NCI-H1048 (cell line): ENCODE measurements at places on chromosomes 16 and 17.

- no peak for DNase-seq
Measured at GRCh38 chr17:4715063-4715744, 4.8 kb downstream of the ARRB2 start.

- DNase-seq = no peak
Measured at GRCh38 chr16:12680531-12680930, 123.2 kb downstream of the CPPED1 start.

DNA sequence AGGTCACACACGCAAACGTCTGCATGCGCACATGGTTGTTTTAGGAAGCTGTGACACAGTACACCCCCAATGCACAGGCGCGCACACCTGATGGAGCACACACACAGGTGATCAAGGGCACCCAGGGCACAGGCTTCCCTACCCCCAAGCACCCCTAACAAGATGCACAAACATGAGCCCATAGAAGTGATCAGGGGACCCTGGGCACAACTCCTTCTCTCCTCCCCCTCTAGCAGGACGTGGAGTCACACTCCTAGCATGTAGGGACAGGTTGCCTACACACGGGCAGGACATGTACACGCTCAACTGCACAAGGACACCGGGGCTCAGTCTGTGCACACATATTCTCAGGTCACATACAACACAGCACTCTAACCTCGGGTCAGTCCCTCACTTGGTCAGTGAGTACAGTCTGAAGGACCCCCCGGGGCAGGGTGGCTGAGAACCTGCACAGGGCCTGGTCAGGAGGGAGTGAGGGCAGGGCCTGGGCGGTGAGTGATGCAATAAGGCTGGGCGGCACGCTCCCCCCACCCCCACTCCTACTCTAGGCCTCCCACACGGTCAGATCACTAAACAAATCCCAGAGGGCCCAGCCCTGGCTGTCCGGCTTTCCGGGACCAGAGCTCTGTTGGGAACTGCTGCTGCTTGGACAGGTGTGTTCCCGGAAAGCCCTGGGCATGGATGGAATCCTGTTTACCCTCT is 751 bp upstream of the DOC2B start:
- no peak for DNase-seq

DNA sequence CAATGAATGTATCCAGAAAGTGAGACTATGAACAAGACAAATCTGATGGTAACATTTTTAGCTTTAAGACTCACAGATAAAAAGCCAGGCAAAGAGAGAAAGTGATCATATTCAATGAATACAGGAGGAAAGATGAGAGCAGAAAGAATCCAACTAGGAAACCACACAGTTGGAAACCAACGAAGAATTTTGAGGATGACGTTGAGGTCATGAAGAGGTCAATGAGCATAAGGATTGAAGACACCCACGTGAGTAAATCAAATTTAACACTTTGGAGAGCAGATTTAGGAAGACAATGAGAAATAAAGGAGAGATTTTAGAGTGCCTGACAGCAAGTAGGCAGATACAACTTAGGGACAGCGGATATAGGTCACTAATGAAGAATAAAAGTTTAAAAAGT is 948.1 kb downstream of the KCNJ2 start:
- no peak for DNase-seq

- DNase-seq = no peak
Measured at GRCh38 chr16:67541391-67542263, 13.0 kb downstream of the RIPOR1 start.

DNA sequence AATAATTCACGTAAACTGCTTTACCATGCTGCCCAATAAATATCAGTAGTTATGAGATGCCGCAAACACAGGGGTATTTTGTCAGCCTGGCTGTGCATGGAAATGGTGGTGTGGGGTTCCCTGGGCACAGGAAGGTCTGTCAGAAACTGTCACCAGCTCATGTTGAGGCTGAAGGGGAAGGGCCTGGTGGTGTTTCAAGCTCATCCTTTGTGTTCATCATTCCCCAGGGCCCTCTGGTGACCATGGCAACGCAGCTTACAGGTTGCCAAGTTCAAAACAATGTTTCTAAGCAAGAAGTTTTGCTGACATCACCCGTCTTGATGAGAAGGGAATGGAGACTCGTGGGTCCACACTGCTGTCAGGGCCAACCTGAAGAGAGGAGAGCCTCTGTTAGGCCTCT is 348.9 kb upstream of the C16orf82 start:
- DNase-seq = no peak

DNA sequence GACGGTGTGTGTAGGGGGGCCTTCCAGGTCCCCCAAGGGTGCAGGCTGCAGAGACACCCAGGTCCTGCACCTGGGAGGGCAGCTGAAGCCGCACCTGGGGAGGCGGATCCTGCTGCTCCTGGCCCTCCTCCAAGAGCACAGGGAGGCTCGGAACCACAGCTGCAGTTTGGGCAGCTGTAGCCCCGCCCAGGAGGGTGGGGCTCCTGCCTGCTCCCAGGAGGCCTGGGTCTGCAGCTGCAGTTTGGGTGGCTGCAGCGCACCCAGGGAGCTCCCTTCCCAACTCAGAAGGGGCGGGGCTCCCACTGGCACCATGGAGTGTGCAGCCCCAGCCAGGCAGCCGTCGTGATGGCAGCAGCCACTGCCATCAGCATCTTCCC is 69.4 kb upstream of the NKD1 start:
- DNase-seq = no peak

GRCh38 chr16:30478766-30479478 is 6.4 kb downstream of the ITGAL start:
- no peak for DNase-seq

GRCh38 chr17:45752246-45752645 is 31.9 kb upstream of the CRHR1 start:
- DNase-seq = no peak

DNA sequence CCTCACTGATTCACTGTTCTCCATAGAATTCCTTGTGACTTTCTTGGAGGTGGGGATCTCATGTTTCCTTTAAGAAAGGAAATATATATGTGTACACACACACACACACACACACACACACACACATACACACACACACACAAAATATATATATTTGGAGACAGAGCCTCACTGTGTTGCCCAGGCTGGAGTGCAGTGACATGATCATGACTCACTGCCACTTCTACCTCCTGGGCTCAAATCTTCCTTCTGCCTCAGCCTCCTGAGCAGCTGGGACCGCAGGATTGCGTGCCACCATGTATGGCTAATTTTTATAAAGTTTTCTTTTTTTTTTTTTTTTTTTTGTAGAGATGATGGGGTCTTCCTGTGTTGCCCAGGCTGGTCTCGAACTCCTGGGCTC is 45.9 kb downstream of the CDH13 start:
- no peak for DNase-seq
